ENCODE measurements at places on chromosomes 12 and 14.

- no peak for DNase-seq
Observed at GRCh38 chr14:100287202-100287997, 18.8 kb downstream of the SLC25A29 start.

DNA sequence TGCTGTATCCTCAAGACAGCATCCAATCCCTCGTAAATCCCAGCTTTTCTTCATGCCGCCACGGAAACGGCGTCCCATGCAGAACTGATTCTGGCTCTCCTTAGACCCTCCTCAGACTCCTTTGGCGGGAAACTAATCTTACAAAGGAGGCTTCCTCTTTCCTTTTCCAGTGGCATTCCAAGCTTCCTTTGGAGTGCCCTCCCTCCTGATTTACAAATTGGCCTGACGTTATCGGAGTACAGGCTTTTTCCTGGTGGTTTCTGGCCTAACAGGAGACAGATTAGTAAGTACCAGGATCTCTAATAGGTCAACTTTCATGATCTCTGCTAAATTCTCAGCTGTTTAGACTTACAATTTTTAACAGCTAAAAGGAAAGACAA is 1.3 kb upstream of the ZDHHC17 start:
- DNase-seq, result no peak

DNA sequence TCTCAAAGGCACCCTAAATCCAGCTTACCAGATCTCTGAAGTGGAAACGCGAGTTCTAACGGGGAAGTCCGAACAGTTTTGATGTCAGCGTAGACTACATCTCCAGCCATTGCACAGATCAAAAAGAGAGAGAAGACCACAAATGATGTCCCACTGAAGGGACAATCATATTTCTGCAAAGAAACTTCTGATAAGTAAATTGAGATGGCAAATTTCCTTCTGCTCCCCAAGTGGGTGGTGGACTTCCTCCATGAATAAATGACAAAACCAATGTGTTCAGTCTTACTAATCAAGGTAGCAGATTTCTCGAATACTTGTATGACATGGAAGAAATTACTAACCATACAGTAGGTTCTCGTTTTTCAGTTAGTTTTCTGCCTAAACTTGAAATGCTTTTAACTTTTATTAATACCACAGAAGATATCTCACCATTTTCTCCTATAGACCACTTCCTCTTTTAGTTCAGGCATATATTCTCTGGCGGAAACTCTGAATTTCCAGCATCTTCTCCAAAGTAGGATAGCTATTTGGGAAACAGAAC is at the start of gene CLECL1:
TSS of gene CLECL1 (minus strand) at position 177 of the 541 bp plus-strand sequence.
- DNase-seq, result no peak

GRCh38 chr12:123957196-123957595 is 15.4 kb downstream of the CCDC92 start:
- no peak for DNase-seq

DNA sequence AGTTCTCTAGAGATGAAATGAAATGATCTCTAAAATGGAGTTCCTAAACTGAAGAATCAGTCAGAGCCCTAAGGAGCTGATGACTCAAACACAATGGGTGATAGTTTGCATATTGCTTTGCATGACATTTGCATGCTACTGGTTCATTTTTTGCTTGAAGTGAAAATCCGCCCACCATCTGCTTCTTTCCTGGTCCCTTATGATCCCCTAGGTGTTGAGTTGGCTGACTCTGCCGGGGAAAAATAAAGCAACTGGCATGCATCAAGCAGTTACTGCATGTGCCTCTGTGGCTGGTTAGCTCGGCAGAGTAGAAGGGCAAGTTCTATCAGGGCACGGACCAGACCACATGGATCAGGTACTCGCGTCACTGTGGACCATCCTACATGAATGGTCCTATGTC is 151.1 kb downstream of the PPM1H start:
- DNase-seq, result no peak

DNA sequence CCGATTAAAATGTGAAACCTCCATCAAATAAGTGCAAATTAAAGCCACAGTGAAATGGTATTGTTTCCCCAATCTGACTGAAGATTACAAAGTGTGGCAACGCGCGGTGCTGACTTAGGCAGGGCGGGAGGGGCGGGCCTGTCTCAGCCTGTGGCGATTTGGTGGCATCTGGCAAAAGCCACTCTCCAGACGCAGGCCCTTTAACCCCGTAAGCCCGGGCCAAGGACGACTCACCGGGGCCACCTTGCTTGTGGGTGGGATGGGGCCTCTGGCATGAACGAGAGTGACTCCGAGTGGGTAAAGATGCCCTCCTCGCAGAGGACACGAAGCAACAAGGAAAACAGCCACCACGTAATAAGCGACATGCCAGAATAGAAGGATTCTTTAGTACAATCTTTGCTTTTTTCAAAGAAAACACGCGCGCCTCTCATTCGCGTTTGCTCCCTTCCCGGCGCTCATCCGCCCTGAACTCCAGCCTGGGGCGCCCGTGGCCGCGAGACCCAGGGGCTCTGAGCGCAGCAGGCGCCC is 815 bp downstream of the DEGS2 start:
- no peak for DNase-seq

GRCh38 chr14:64391113-64391725 is 3.1 kb downstream of the MTHFD1 start:
- DNase-seq, result no peak

GRCh38 chr14:57254884-57255283 is 13.8 kb downstream of the EXOC5 start:
- DNase-seq, result no peak

- no peak for DNase-seq
Observed at GRCh38 chr14:68476212-68477109, 316.4 kb downstream of the ZFP36L1 start.

DNA sequence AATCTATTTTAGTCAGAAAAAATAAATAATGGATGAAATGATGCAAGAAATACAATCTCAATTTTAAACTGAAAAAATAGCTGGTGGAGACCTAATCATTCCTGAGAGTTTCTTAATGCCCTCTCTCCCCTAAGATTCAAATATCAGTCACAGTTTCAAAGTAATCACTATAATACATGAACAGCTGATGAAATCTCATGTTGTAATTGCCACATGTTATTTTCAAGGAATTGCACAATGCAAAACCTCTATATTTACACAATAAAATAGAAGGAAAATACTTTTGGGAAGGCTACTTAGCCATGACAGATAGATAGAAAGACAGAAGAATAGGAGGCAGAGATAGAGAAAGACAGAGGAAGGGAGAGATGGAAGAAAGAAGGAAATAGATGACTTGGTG is 18.2 kb downstream of the IFNG-AS1 start:
- no peak for DNase-seq

DNA sequence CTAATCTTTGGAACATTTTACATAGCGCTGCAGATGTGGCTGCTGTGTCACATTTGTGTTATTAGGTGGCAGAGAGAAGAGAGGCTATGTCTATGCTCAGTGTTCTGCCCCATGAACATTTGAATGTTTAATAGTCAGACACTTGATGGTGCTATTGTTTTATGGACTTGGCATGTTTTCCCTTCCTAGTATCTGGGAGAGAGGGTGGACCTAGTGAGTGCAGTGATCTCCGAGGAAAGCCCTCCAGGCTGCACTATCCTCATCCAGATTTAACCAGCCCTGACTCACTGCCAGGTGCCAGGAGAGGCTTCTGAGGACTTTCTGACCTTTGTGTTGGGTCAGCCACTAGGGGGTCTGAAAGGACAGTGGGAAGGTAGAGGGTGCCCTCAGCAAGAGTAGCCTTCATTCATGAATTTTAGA is 24.3 kb downstream of the ZFC3H1 start:
- no peak for DNase-seq

DNA sequence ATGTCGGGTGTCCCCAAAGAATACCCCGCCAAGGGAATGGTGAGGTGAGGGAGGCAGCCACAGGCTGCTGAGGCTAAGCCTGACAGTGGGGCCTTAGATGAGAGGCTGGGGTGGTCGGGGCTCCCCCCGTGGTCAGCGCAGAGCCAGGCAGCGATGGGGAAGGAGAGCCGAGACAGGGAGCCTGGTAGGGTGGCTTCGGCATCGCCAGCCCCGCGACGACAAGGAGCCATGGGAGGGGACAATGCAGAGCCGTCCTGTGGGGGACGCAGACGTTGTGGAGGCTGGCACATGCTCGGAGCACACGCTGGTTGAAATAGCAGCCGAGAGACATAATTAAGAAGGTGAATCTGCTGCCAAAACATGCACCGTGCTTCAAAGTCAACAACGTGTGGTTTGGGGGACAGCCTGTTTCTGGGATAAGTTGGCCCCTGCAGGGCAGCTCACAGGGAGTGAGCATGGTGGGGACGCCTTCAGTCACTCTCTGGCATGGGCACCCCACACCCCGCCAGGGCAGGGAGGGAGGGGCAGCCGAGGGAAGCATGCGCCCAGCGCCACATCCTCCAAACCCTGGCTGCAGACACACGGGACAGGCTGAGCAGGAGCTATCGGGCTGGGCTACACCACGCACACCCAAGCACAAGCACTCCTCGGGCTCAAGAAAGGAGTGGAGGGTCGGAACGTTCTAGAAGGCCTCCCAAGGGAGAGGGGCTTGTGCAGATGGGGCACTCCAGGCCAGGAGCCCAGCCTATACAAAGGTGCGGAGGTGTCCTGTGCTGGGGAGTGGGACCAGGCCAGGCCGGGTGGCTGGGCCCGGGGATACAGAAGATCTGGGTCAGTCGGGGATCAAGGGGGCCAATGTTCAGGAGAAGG is 66.6 kb upstream of the C14orf180 start:
- no peak for DNase-seq

GRCh38 chr12:109951751-109952150 is 44.4 kb downstream of the GIT2 start:
- DNase-seq, result no peak

- peak; percentile 14 for DNase-seq
Observed at GRCh38 chr12:47361389-47362021, 281.7 kb upstream of the AMIGO2 start.

- DNase-seq, result no peak
Observed at GRCh38 chr12:12837813-12838153, 24.6 kb downstream of the DDX47 start.

- no peak for DNase-seq
Observed at GRCh38 chr12:111685322-111685810, 390 bp downstream of the BRAP start.

GRCh38 chr14:104778694-104779331 is 16.7 kb downstream of the AKT1 start:
- DNase-seq, result no peak

- DNase-seq, result no peak
Observed at GRCh38 chr14:69266572-69267345, 6.8 kb downstream of the GALNT16 start.

DNA sequence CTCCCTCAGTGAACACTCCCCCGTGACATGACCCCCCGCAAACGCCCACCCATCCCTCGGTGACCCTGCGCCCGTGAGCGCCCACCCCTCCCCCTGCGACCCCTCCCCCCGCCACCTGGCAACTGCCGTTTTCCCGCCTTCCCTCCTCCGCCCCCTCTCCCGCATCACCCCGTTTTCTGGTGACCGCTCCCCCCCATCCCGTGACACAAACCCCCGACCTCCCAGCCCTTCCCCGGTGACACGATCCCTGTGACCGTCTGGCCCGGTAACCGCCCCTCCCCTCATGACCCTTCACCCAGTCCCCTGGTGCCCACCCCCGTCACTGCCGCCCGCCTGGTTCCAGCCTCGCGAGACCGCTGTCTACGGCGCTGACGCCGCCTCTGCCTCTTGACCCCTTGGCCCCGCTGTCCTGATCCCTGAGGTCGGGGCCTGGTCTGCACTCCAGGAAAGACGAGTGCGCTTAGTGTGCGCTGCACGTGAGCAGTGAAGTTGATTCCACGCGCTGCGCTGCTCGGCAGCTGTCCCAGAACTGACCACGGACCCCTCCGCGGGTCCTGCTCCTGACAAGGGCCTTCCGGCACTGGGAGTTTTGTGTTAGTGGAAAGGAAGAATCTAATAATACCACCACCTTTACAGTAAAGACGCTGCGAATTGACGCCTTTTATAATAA is 59.4 kb downstream of the DDX51 start:
- DNase-seq, result no peak

DNA sequence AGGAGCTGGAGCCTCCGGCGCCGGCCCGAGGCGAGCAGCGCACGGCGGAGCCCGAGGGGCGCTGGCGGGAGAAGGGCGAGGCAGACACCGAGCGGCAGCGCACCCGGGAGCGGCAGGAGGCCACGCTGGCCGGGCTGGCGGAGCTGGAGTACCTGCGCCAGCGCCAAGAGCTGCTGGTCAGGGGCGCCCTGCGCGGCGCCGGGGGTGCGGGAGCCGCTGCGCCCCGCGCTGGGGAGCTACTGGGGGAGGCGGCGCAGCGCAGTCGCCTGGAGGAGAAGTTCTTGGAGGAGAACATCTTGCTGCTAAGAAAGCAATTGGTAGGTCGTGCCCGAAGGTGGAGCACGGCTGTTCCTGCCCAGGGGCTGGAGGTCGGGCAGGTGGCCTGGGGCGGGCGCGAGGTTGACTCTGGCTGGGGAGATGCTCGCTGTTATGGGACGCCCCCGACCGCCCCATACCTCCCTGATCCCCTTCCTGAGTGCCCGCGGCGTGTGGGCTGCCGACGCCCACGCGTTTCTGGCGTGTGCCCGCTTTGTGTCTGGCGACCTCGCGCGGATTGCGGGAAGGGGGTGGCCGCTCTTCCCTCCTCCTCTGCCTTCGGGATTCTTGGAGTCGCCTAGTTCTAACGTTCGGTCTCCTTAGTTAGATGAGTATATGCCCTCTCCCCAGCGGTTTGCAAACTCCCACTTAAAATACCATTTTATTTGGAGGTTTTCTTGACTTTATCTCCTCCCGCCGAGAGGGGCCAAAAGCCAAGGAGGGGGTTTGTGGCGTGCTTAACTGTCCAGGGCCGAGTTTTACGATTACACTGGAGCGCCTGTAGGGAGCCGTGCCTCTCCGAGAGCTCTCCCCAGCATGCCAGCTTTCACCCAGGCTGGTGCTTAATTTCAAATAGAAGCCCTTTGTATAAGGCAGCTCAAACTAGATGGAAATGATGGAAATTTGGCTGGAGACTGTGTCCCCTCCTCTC is 752 bp downstream of the DACT1 start:
- DNase-seq, result no peak

DNA sequence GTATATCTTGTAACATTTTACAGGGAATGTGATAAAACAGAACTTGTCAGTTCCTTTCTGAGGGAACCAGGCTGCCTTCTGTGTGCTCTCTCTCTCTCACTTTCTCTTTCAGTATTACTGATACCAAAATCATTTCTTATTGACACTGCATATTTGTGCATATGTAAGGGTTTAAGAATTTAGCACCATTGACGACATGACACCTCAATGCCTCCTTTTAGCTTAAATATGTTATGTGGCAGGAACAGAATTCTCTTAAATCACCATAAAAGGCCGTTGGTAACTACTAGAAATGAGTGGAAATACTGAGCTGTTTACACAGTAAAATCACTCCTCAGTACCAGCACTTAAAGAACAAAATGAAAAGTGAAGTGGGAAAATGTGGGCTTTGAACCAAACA is 457.7 kb upstream of the SYT1 start:
- DNase-seq, result no peak

GRCh38 chr12:71581206-71581605 is 82.4 kb downstream of the ZFC3H1 start:
- DNase-seq, result no peak

- no peak for DNase-seq
Observed at GRCh38 chr12:112674539-112674938, 117.0 kb upstream of the RPH3A start.

GRCh38 chr12:31297572-31298514 is 28.1 kb downstream of the SINHCAF start:
- DNase-seq, result no peak

- no peak for DNase-seq
Observed at GRCh38 chr12:62915204-62915529, 19.8 kb downstream of the PPM1H start.

- no peak for DNase-seq
Observed at GRCh38 chr12:56994231-56994746, 12.1 kb downstream of the ZBTB39 start.

- DNase-seq, result no peak
Observed at GRCh38 chr12:22574921-22575320, 30.6 kb upstream of the C2CD5 start.
